Activated CD4-positive, alpha-beta T cell treated with anti-CD3 and anti-CD28 coated beads, Interleukin-2, amount 50 U/mL, for 4 hours (primary cell): ENCODE measurements at places on chromosomes 3 and 15.
A peak's percentile ranks its signal among the peaks of the same experiment; 100 is the strongest.

DNA sequence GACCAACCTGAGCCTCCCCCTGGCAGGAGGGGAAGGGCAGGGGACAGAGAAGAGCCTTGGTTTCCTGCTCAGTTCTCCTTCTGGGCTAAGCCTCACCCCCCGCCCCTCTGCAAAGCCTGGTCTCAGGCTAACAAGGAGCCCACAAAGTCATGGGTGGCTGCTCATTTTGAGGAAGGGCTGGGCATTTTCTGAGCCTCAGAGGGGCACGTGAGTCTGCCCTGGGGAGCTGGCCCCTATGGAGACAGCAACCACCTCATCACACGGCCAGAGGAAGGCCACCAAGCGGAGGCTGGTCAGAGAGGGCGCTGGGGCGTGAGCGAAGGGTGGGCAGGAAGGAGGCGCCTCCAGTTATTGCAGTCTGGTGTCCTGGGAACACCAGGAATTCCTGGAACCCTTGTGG, 18.7 kb downstream of the ABTB1 start:
- no peak for DNase-seq

GRCh38 chr3:53045518-53046170, at the start of gene SFMBT1:
Gene SFMBT1, minus strand, starts transcription at chr3:53046073. Its CDS starts 76,945 bp downstream, at chr3:52969128.
- DNase-seq = peak; percentile 76

- DNase-seq = no peak
Observed at GRCh38 chr3:173502983-173503568, 105.5 kb downstream of the NLGN1 start.

- DNase-seq = no peak
Observed at GRCh38 chr3:116579840-116580239, 129.7 kb upstream of the TUSC7 start.

GRCh38 chr15:92819278-92820235, 80.6 kb upstream of the CHD2 start:
- no peak for DNase-seq
